WTC11 (cell line): ENCODE measurements at places on chromosomes 11 and 22.

- peak; percentile 28 for DNase-seq
These were observed 33.8 kb downstream of the OR2AG2 start for GRCh38 chr11:6737872-6738466.

DNA sequence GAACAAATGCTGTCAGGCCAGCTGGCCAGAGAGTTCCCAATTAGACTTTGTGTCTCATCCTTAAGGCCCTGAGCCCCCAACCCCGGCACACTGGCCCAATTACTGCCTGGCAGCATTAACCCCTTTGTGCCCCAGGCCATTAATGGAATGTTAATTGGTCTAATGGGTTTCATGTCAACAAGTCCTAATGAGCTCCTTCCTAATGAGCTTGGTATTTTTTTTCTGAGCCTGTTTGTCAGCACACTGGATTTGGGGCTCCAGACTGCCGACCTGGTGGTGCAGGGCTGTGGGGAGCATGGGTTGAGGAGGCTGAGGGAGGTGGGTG is 148.8 kb downstream of the FEZ1 start:
- no peak for DNase-seq

GRCh38 chr11:31809857-31810778 is 1.0 kb downstream of the PAX6 start:
- DNase-seq = peak; percentile 61

- no peak for DNase-seq
These were observed 118.6 kb upstream of the RASSF10 start for GRCh38 chr11:12890476-12890875.

- no peak for DNase-seq
These were observed 12.2 kb downstream of the PHLDB1 start for GRCh38 chr11:118619444-118620197.

DNA sequence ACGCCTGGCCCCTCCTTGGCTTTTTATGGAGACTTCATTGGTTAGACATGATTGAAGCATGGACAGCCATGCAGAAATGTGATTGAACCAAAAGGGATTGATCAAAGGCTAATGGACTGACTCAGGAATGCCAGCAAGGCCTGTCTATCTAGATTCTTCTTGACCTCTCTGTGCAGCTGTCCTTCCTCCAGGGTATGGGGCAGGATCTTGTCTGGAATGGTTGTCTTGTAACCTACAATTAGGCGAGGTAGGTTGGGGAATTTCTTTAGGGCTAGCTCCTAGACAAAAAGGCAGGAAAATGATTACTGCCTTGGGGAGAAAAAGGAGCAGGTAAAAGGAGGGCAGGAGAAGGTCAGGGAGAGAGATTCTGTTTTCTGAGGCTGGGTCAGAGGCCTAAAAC is 59.6 kb upstream of the INCENP start:
- DNase-seq = no peak

DNA sequence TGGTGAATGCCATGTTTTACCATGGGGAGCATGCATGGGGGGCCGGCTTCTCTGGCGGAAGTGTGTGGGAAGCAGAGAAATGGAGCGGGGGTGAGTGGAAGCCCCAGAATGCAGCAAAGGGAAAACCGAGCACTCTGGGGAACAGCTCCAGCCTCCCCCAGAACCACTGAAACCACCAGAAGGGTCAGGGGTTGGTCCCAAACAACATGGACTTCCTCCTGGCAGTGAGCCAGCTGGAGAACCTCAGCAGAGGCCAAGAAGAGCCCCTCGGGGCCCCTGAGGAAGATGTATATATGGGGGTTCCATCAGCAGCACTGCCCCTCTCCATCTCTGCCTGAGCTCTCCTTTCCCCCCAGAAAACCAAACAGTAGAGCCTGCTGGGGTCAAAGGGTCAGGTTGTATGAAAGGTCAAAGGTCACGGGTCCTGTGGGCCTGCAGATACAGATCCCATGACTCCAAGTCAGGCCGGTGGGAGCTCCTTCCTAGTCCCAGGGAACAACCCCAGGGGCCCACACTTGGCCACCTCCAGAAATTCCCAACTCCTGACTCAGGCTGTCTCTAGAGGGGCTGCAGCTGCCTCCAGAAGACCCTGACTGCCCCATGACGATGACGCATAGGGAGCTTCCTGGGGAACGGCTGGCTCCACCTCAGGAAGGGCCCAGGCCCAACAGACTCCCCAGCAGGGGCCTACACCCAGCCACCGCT is 48.5 kb upstream of the TIMP3 start:
- DNase-seq = no peak

- DNase-seq = no peak
These were observed 92.0 kb downstream of the JRKL start for GRCh38 chr11:96481771-96482170.

- DNase-seq = no peak
These were observed 162.6 kb downstream of the BUD13 start for GRCh38 chr11:116610190-116610589.

DNA sequence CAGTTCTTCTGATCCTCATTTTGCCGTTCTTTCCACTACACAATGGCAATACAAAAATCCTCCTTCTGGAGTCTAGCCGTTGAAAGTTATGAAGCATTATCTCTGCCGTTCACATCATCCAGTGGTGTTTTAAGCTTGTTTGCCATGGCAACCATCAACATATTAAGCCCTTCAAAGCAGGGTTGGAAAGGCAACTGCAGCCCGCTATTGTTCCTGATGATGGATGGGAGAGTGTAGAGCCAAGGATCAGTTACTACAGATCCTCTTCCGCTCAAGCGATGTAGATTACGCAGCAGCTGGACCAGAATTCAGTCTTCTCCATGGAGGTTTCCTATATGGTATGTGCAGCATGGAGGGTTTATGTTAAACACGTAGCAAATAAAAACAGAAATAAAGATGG is 352.7 kb downstream of the NTM start:
- DNase-seq = no peak

- no peak for DNase-seq
These were observed 53.6 kb downstream of the LRRC32 start for GRCh38 chr11:76616676-76617552.

- no peak for DNase-seq
These were observed 164.5 kb downstream of the SOX6 start for GRCh38 chr11:16191868-16192240.

DNA sequence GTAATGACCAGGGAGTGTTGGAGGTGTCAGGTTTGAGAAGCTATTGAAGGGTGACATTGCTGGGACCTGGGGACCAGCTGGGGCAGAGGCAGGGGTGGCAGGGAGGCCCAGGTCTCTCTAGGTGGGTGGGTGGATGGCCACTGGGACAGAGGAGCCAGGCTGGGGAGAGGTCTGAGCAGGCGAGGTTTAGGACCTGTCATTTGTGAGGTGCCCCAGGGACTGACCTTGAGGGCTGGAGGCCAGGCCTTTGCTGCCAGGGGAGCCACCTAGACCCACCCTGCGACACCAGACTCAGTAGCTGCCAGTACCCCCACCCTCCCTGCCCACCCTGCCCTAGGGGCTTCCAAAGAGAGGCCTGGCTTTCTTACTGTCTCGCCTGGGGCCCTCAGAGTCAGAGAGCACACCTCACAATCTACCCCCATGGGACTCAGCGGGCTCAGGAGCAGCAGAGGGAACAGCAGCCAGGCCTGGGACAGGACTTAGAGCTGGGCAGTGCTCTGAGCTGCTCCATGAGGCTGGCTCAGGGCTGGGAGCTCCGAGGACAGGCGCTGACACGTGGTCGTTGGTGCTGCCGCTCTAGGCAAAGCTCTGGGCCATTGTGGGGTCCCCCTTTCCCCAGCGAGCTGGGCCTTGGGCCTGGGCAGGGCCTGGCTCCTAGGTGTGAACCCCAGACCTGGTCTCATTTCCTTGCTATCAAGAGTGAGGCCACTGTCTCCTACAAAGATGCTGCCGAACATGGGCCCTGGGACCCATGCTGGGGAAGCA is 28.6 kb upstream of the PPARA start:
- DNase-seq = no peak

DNA sequence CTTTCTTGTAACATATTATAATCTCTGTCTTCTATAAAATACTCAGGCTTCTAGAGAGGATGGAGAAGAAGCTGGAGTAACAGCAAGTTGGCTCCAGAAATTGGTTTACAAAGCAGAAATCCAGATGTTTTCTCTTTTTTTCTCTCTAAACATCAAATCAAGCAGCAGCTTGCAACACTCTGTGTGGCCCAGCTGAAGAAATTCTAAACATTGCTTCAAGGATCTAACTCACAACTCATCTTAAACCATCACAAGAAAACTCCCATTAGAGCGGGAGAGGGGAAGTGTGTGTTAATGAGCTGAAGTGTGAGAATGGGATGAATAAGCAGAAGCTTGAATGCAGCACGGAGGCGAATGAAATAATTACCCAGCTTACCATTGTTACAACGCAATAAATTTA is 146.5 kb downstream of the OPCML start:
- no peak for DNase-seq

DNA sequence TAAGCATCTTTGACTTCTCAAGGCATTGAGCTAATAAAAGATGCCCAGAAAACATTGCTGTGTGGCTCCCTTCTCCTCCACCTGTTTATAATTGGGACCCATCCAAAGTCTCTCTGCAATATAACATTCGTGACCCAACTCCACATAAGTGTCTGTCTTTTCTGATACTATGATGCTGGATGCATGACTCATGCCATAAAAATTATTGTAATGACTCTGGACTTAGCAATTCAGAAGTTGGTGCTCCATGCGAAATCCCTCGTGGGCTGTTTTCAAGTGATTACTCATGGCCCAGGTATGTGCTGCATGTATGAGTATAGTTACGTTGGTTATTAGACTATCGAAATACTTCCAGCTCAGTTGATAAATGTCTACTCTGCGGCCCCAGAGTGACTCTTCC is 11.7 kb downstream of the FJX1 start:
- no peak for DNase-seq
